Stimulated activated CD8-positive, alpha-beta memory T cell treated with anti-CD3 and anti-CD28 coated beads, Interleukin-2, amount 100 ng/mL, for 48 hours (primary cell): ENCODE measurements at places on chromosomes 6 and 20.

- DNase-seq = no peak
Observed at GRCh38 chr20:61346996-61347395, 94.9 kb downstream of the CDH4 start.

GRCh38 chr6:170205534-170206316 is 85.2 kb downstream of the DLL1 start:
- no peak for DNase-seq

GRCh38 chr20:10171864-10172751 is 46.5 kb upstream of the SNAP25 start:
- peak; percentile 22 for DNase-seq

DNA sequence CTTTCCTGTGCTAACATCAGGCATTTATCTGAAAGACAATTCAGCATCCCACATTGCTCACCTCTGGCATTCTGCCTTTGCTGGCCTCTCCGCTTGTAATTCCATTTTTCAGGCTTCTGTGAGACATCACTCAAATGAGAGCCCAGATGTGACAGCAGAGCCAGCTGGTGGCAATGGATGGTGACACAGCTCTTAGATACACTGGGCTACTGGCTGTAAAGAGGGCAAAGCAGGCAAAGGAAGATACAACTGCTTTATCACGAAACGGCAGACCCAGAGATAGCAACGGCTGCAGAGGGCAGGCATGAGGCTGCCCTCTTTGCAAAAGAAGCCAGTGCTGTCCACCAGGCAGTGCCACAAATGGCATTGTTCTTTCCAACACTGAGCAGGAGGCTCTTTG is 329.8 kb downstream of the KIF16B start:
- DNase-seq = no peak

GRCh38 chr6:70210462-70210861 is 92.4 kb downstream of the COL9A1 start:
- no peak for DNase-seq

- no peak for DNase-seq
Observed at GRCh38 chr6:19210849-19211590, 626.1 kb upstream of the ID4 start.
